ENCODE measurements at places on chromosomes 6 and 20.
A peak's percentile ranks its signal among the peaks of the same experiment; 100 is the strongest.

GRCh38 chr6:143197377-143197776 lies 136.7 kb downstream of the AIG1 start:
- DNase-seq = no peak

- DNase-seq = no peak
Measured at GRCh38 chr6:158152659-158153058, 15.4 kb downstream of the SERAC1 start.

DNA sequence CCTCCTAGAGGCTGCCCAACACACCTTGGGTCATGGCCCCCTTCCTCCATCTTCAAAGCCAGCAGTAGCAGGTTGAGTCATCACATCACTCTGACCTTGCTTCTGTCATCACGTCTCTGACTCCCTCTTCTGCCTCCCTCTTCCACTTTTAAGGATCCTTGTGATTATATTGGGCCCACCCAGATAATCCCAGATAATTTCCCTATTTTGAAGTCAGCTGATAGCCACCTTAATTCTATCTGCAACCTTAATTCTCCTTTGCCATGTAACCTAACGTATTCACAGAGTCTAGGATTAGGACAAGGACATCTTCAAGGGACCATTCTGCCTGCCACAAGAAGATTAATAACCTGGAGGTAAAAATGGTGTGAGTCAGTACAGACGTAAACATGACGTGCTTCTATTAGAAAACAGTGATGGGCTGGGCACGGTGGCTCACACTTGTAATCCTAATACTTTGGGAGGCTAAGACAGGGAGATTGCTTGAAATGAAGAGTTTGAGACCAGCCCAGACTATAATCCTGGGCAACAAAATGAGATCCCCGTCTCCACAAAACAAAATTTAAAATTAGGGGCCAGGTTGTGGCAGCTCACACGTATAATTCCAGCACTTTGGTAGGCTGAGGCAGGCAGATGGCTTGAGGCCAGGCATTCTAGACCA lies 3.3 kb downstream of the ZSWIM3 start:
- DNase-seq = no peak

GRCh38 chr6:34981951-34982350 lies 92.9 kb downstream of the ANKS1A start:
- no peak for DNase-seq

DNA sequence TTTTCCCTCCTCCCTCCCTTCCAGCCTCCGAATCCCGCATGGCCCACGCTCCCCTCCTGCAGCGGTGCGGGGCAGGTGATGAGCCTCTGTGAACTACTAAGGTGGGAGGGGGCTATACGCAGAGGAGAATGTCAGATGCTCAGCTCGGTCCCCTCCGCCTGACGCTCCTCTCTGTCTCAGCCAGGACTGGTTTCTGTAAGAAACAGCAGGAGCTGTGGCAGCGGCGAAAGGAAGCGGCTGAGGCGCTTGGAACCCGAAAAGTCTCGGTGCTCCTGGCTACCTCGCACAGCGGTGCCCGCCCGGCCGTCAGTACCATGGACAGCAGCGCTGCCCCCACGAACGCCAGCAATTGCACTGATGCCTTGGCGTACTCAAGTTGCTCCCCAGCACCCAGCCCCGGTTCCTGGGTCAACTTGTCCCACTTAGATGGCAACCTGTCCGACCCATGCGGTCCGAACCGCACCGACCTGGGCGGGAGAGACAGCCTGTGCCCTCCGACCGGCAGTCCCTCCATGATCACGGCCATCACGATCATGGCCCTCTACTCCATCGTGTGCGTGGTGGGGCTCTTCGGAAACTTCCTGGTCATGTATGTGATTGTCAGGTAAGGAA lies at the start of gene OPRM1:
Gene OPRM1 (plus strand): TSS at position 10 of the 612 bp plus-strand sequence. CDS start 305 bp downstream, at position 315.
- DNase-seq = peak; percentile 7

- no peak for DNase-seq
Measured at GRCh38 chr6:121627761-121628160, 192.3 kb downstream of the GJA1 start.

- no peak for DNase-seq
Measured at GRCh38 chr20:17620371-17621228, 50.7 kb downstream of the DSTN start.

GRCh38 chr6:78192057-78192456 lies 539.2 kb downstream of the MEI4 start:
- no peak for DNase-seq

DNA sequence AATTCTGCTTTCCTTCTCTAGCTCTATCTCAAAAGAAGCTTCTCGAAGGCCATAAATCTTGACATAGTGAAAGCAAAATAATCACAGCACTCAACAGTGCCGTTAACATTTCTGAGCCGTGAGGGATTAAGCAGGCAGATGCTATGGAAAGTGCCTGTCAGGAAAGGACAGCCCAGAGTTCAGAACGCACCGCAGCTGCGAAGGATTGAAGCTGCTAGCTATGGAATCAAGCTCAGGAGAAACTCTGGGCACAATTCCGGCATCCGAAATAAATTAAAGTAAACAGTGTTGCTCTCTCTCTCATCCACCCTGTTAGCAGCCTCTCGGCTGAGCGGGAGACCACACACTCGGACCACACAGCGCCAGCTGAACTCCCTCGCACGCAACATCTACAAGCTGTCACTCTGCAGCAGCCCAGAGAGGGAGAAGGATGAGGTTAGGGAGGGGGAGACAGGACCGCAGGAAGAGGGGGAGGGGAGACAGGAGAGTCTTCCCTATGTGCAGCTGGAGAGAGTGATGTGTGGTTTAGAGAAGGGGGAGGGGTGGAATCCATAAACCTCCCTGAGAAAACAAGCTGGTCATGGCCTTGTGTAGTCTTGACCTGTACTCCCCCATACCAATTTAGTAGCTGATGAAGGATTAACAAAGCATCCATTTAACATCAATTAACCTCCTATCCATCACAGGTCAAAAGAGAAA lies 9.0 kb downstream of the EXOC2 start:
- no peak for DNase-seq

DNA sequence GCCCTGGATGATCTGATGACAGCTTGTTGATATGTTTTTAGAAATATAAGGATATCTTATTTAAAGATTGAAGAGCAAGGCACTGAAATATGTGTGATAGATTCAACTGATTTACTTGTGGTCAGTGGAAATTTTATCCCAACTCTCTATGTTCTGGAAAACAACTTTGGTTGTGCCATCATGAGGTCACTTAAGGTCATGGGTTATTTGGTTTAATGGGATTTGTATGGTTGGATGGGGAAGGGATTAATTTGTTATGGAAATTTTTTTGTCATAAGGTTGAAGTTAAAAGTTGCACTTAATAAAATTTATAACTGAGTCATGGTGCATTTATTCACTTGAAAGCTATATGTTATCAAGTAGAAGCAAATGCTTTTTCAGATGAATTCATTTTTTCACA lies 214.3 kb upstream of the LAMP5 start:
- no peak for DNase-seq

- DNase-seq = no peak
Measured at GRCh38 chr6:32215617-32216016, 8.2 kb downstream of the NOTCH4 start.

GRCh38 chr6:53960311-53960710 lies 150.9 kb upstream of the MLIP start:
- DNase-seq = no peak

- no peak for DNase-seq
Measured at GRCh38 chr6:152634773-152635172, 2.4 kb downstream of the SYNE1 start.

- no peak for DNase-seq
Measured at GRCh38 chr6:35629876-35630378, 58.8 kb downstream of the FKBP5 start.

DNA sequence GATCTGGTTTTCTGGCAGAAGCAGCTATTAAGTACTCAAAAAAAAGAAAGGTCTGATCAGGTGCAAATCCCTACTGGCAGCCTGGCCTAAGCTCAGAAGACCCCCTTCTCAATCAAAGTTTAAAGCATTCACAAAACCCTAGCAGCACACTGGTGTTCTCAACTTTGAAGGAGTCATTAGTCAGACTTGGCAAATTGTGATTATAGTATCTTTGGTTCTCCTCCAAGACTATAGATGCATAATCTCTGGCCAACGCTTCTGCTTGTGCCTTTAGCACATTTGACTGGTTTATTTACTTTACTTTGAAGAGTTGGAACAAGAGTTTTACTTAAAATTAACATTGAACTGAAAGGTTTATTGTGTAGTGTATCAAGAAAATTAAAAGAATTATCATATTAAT lies 248.9 kb downstream of the PTPRK start:
- no peak for DNase-seq

GRCh38 chr6:40956936-40957335 lies 82.1 kb downstream of the UNC5CL start:
- DNase-seq = no peak
